Kidney epithelial cell (primary cell): ENCODE measurements at places on chromosomes 5 and 9. TPM values are rescaled to one million over a fixed set of nuclear protein-coding genes. Genes with fewer than 3 reads are reported as not detected.

DNA sequence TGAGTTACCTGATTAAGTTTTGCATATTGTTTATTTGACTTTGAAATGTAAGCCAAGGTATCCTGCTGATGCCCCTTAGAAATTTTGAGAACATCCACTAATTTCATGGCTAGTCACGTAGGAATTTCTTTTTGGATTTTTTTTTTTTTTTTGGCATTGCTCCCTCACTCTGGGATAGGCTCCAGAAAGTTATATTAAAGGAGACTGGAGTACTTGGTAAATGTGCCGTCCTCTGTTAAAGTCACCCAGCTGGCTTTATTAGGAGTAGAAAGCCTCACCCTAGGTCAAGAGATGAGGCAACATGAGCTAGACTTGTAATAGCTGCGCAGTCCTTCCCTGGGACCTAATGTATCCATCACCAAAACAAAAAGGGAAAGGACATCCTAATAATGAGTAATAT lies 3.1 kb downstream of the KCTD16 start:
- DNase-seq, result no peak

Gene INSL6
- total RNA-seq, result not detected in 2 replicates

GRCh38 chr9:121650217-121651007 lies 1.0 kb upstream of the DAB2IP start:
- DNase-seq, result no peak

Gene CCNB1
- total RNA-seq, result 32.6 and 34.0 TPM in 2 replicates

Gene PCDHA1
- total RNA-seq, result not detected in 2 replicates

DNA sequence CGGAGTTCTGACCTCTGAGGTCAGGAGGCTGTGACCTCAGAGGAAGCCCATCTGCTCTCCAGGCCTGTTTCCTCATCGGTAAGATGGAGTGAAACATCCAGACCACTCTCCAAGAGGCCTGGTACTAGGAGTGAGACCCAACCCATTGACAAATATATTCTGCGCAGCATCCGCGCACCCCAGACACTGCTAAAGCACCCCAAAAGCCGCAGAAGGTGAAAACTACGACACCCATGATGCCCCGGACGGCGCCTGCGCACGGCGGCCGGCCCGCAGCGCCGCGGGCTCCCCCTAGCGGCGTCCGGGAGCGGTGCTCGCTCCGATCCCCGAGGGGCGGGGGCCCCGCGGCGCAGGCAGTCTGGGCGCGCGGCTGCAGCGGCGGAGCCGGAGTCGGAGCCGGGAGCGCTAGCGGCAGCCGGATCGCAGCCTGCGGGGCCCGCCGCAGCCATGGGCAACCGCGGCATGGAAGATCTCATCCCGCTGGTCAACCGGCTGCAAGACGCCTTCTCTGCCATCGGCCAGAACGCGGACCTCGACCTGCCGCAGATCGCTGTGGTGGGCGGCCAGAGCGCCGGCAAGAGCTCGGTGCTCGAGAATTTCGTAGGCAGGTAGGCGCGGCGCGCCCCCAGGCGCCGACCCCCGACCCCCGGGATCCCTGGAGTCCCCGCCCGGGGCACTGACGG lies at the start of gene DNM1:
TSS of gene DNM1 (plus strand) at position 356 of the 683 bp plus-strand sequence. CDS start at position 448, 92 bp downstream.
- DNase-seq, result no peak

Gene BICD2
- total RNA-seq, result 44.0 and 46.5 TPM in 2 replicates

Gene IL31RA
- 1.2 TPM in 1 of 2 replicates, not detected in the other for total RNA-seq

Gene SUB1
- total RNA-seq, result 183 and 199 TPM in 2 replicates

GRCh38 chr5:65172486-65173129 lies 309.1 kb downstream of the ADAMTS6 start:
- DNase-seq, result peak; percentile 54

Gene SEMA6A
- 6.3 and 9.2 TPM in 2 replicates for total RNA-seq

- no peak for DNase-seq
These were observed 59.4 kb downstream of the EHMT1 start for GRCh38 chr9:137678202-137678601.

GRCh38 chr5:106311230-106311915 lies 1359.4 kb downstream of the EFNA5 start:
- no peak for DNase-seq

- no peak for DNase-seq
These were observed 9.7 kb upstream of the SREK1 start for GRCh38 chr5:66134407-66134861.

GRCh38 chr9:70049236-70049635 lies 5.6 kb downstream of the MAMDC2 start:
- no peak for DNase-seq

Gene ZNF366
- total RNA-seq, result 0.13 TPM in 1 of 2 replicates, not detected in the other

Gene ACOT12
- not detected in 2 replicates for total RNA-seq

Gene NCS1
- total RNA-seq, result 69.2 and 72.8 TPM in 2 replicates

GRCh38 chr9:19481121-19481870 lies 72.5 kb downstream of the ACER2 start:
- no peak for DNase-seq

Gene LOX
- 9.0 and 13.2 TPM in 2 replicates for total RNA-seq

DNA sequence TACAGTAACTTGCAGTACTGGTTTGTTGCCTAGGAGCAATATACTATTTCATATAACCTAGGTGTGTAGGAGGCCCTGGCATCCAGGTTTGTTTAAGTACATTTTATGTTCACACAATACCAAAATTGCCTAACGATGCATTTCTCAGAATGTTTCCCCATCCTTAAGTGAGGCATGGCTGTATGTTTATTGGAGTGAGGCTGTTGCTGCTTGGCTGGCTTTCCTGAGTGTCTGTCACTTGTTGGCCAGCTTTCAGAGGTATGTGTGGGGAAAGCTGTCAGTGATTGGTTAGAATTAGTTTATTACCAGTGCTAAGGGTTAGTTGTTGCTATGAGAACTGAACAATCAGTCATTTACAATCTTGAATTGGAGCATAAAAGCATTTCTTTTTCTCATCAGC lies 154.1 kb upstream of the CDH12 start:
- peak; percentile 1 for DNase-seq

Gene DPM2
- total RNA-seq, result 31.8 and 33.1 TPM in 2 replicates

GRCh38 chr5:169988206-169988605 lies 7.9 kb upstream of the INSYN2B start:
- no peak for DNase-seq

GRCh38 chr5:87787086-87787485 lies 374.4 kb upstream of the CCNH start:
- DNase-seq, result no peak

Gene PCDHGA4
- 3.5 and 3.6 TPM in 2 replicates for total RNA-seq

GRCh38 chr5:14110680-14111079 lies 32.5 kb upstream of the TRIO start:
- DNase-seq, result no peak
